ENCODE measurements at places on chromosomes 7 and 10.

- no peak for DNase-seq
These were observed 29.1 kb downstream of the CPED1 start for GRCh38 chr7:121017586-121017985.

DNA sequence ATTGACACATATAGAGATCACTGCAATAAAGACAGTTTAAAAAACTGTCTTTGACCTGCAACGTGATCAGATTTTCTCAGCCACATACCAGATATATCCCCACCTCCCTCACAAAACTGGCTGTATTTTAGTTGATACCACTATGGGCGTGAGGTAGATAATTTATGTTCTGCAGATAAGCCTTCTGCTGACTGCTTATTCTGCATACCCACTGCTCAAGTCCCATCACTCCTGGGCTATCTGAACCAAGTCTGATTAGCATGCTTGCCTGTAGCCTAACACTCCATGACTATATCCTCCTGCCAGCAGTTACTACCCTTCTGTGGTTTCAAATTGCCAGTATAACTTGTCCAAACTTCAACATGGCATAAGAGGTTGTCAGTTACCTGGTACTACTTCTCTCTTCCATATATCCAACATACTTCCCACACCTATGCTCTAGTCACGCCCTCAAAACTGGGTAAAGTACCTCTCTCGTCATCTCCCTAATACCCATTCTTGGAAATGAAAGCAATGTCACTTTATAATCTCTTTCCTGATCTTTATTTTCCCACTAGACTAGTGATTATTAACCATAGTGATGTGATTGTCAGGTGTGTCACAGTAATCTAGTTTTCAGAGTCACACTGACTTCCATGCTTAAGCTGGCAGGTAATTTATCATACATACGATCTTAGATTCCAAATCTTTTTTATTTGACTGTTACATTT is 70.7 kb downstream of the MALSU1 start:
- DNase-seq, result no peak

GRCh38 chr7:137306748-137307147 is 36.8 kb downstream of the PTN start:
- DNase-seq, result no peak

DNA sequence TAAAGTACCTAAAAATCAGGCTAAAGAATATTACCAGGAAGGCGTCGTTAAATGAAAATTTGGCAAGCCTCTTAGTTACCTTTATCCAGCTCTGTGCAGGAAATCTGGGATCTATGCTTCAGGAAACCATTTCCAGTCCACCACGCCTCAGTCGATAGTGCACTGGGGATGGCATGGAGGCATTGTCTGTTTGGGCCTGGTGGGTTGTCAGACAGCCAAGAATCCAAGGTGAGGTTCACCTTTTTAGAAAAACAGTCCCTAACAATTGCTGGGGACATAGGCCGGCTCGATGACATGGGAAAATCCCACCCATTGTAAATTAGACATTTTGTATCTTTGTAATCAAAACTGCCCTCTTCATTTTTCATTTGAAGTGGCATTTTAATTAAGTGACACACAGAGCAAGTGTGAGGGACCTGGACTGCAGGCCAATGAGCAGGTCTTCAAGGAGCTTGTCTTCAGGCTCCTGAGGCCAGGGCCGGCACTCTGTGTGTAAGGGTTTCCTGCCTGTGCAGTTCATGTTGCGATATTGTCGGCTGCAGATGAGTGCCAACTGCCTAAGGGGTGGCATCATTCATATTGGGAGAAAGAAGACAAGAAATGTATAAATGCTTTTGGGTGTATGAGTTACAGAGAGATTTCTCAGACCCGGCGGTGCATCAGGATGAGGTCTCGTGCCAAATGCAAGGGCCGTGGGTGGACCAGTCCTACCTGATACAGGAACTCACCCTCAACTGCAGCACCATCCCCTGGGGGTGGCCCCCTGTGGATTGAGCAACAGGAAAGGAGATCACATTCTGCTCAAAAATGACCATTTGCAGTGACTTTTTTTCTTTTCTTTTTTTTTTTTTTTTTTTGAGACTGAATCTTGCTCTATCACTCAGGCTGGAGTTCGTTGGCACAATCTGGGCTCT is 80.8 kb downstream of the PTPRE start:
- DNase-seq, result no peak

GRCh38 chr7:107961405-107961804 is 41.6 kb downstream of the LAMB1 start:
- DNase-seq, result no peak

- peak; percentile 52 for DNase-seq
These were observed 1.5 kb downstream of the IL6 start for GRCh38 chr7:22728401-22729029.
